ENCODE measurements at places on chromosomes 3 and 15. TPM values are rescaled to one million over a fixed set of nuclear protein-coding genes. Genes with fewer than 3 reads are reported as not detected.

- no peak overlapping the region for H3K4me3 ChIP-seq
- peaks cover 21% of the 10 kb centered on the region for H3K4me1 ChIP-seq
- H3K36me3 ChIP-seq: no peaks in the 10 kb centered on the region
- no peak overlapping the region for H3K27ac ChIP-seq
These were observed 3.1 kb downstream of the NMNAT3 start for GRCh38 chr3:139674571-139675260.

- no peak for DNase-seq
- H3K27ac ChIP-seq: no peak overlapping the region
- H3K27me3 ChIP-seq: no peaks in the 10 kb centered on the region
- no peak overlapping the region for H3K4me3 ChIP-seq
- peaks cover 8% of the 10 kb centered on the region for H3K4me1 ChIP-seq
These were observed 91.7 kb downstream of the FRMD4B start for GRCh38 chr3:69294014-69294766.

RASGRF1 gene
- not detected for total RNA-seq

- no peak overlapping the region for H3K4me3 ChIP-seq
- H3K36me3 ChIP-seq: no peaks in the 10 kb centered on the region
- H3K27me3 ChIP-seq: no peaks in the 10 kb centered on the region
- DNase-seq: no peak
- H3K4me1 ChIP-seq: no peaks in the 10 kb centered on the region
These were observed 762.3 kb upstream of the ARPP21 start for GRCh38 chr3:34876997-34877396.

- no peaks in the 10 kb centered on the region for H3K4me1 ChIP-seq
- H3K4me3 ChIP-seq: no peak overlapping the region
- DNase-seq: no peak
- no peaks in the 10 kb centered on the region for H3K27me3 ChIP-seq
- H3K36me3 ChIP-seq: no peaks in the 10 kb centered on the region
- H3K27ac ChIP-seq: no peak overlapping the region
These were observed 198.2 kb upstream of the STRIT1 start for GRCh38 chr3:155491696-155492095.

Data from sigmoid colon (tissue), 7 donors.